ENCODE measurements at places on chromosomes 5 and 9. TPM values are rescaled to one million over a fixed set of nuclear protein-coding genes. Genes with fewer than 3 reads are reported as not detected.

The SH3PXD2B gene
- 50.1 TPM for total RNA-seq

The FOXD4 gene
- 0.31 TPM for total RNA-seq

The ZNF658 gene
- total RNA-seq = 4.9 TPM

The FBXO4 gene
- 0.63 TPM for total RNA-seq

The GNA14 gene
- 10.5 TPM for total RNA-seq

The FAM153A gene
- total RNA-seq = not detected

- DNase-seq = peak; percentile 74
- no peaks in the 10 kb centered on the region for H3K36me3 ChIP-seq
- H3K27me3 ChIP-seq = no peaks in the 10 kb centered on the region
- no peak overlapping the region for H3K4me3 ChIP-seq
- no peak overlapping the region for H3K27ac ChIP-seq
These were observed 11.8 kb upstream of the HEXB start for GRCh38 chr5:74673011-74673790.

DNA sequence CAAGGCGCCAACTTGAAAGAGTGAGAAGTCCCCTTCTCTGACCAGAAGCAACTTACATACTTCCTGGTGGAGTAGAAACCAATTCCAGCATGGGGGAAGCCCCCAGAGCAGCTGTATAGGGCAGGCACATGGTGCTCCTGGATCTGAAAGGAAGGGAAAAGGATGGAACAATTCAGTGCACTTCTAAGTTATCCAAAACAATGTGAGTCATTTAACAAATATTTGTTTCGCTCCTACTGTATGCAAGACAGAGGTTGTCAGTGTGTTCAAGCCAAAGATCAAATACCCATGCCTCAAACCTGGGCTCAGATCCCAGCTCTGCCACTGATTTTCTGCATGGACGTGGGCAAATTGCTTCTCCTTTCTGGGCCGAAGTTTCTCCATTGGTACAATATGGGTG is 67.1 kb downstream of the LHX2 start:
- H3K27ac ChIP-seq = no peak overlapping the region
- H3K4me1 ChIP-seq = no peaks in the 10 kb centered on the region
- no peak overlapping the region for H3K4me3 ChIP-seq
- H3K27me3 ChIP-seq = no peaks in the 10 kb centered on the region

GRCh38 chr5:133123297-133123696 is 71.5 kb downstream of the HSPA4 start:
- DNase-seq = no peak
- H3K4me1 ChIP-seq = no peaks in the 10 kb centered on the region
- no peak overlapping the region for H3K4me3 ChIP-seq
- H3K27me3 ChIP-seq = no peaks in the 10 kb centered on the region
- H3K27ac ChIP-seq = no peak overlapping the region

DNA sequence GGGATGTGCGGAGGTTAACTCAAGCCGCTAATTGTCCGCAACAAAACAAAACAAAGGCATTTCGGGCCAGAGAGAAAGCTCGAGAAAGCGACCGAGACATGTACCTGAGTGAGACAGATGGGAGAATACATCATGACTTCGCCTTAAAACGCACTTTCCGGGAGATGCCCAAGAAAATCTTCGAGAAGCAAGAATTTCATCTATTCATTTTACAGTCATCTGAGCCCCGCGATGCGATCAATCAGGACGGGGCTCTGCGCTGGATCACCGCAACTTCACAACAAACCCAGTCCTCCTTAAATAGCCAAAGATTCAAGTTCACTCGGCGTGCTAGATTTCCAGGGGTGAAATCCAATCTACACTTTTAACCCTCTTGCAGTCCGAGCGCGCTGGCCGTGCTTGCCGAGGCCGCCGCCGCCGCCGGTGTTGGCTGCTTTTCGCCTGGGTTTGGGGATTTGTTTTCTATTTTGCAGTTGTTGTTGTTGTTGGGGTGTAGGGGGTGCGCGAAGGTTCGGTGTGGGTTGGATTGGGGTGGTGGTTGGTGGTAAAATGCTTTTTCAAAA is 482 bp downstream of the NFIB start:
- no peaks in the 10 kb centered on the region for H3K36me3 ChIP-seq
- H3K4me1 ChIP-seq = peaks cover 37% of the 10 kb centered on the region
- peak overlapping the region; percentile 53 for H3K27ac ChIP-seq

DNA sequence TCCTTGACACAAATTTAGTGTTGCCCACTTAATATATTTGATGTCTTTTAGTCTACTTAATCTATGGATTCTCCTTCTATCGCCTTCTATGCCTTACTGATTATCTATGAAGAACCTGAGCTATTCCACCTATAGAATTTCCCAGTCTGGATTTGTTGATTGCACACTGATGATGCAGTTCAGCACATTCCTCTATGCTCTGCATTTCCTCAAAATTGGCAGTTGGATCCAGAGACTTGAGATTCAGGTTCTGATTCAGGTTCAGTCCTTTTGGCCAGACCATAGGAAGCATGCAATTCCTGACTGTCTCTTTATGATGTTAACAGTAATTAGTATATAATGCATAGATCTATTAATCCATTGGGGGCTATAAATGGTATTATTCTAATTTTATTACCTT is 13.8 kb downstream of the SLC22A5 start:
- H3K27ac ChIP-seq = no peak overlapping the region
- no peaks in the 10 kb centered on the region for H3K27me3 ChIP-seq
- no peaks in the 10 kb centered on the region for H3K36me3 ChIP-seq
- no peak for DNase-seq
- H3K4me1 ChIP-seq = peaks cover 11% of the 10 kb centered on the region

GRCh38 chr9:136587145-136587943 is 41.5 kb upstream of the NOTCH1 start:
- peak; percentile 93 for DNase-seq
- H3K27ac ChIP-seq = peak overlapping the region; percentile 95
- H3K4me1 ChIP-seq = peaks cover 21% of the 10 kb centered on the region
- H3K36me3 ChIP-seq = no peaks in the 10 kb centered on the region
- peak overlapping the region; percentile 49 for H3K4me3 ChIP-seq

DNA sequence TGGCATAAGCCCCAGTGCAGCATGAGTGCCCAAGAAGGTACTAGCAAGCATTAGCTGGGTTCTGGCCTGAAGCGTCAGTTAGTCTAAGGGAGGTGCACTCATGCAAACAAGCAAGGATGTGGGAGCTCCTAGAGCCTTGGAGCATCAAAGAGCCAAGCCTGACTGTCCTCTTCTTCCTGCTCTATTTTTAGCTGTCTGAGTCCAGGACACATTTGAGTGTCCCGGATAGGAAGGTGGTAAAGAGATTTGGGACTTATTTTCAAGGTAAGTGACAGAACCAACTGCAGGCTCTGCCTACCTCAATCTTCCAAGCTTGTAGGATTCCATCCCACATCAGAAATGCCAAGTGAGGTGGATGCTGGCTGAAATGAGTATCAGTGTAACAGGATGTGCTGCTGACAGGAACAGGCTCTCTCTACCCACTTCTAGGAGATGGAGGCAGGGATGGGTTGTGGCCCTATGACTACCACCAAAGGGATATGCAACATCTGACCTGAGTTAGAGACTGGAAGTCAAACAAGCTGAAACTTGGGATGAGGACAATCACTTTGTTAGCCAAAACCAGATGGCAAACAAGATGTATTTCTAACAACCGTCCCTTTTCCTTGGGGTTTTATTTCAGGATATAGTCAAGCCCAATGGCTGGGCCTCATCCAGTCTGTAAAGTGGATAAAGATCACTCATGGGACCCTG is 15.1 kb downstream of the MACROH2A1 start:
- no peaks in the 10 kb centered on the region for H3K27me3 ChIP-seq
- H3K36me3 ChIP-seq = peaks cover 3% of the 10 kb centered on the region
- no peaks in the 10 kb centered on the region for H3K4me1 ChIP-seq
- H3K27ac ChIP-seq = no peak overlapping the region
- no peak overlapping the region for H3K4me3 ChIP-seq
- no peak for DNase-seq

DNA sequence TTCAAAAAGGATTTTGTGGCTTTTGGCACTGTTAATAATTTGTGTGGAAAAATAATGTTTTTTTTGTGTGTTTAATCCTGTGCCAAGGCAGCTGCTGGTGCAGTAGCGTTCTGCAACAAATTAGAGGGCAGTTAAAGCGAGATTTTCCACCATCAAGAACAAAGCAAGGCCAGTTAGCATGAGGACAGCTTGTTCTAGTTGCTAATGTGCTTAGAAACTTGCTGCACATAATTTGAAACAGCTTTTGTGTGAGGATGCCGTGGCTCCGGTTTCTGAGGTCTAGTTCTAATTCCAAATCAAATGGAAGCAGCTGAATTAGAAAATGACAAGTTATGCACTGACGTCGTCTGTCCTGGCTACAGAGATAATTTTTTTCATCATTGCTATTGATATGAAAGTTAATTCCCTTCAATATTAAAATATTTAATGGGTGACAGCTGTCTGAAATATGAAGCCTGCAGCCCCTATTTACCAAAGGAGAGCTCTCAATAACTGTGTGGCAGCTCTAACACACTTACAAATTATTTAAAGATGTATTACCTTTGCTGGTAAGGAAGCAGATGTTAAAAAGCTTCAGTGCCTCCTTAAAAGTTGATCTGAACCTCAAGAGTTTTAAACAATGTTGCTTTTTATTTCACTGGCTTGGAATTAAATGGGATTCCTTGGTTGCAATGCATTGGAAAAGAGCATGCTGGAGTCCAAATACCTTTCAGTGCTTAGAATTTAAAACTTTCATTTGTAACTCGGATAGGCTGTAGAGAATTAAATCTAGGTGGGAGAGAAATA is 128.6 kb downstream of the SPATA31D1 start:
- no peak overlapping the region for H3K4me3 ChIP-seq
- no peak overlapping the region for H3K27ac ChIP-seq
- peaks cover 26% of the 10 kb centered on the region for H3K4me1 ChIP-seq
- no peaks in the 10 kb centered on the region for H3K36me3 ChIP-seq

- no peak overlapping the region for H3K4me3 ChIP-seq
- H3K27ac ChIP-seq = no peak overlapping the region
- no peaks in the 10 kb centered on the region for H3K4me1 ChIP-seq
- no peaks in the 10 kb centered on the region for H3K27me3 ChIP-seq
- DNase-seq = no peak
These were observed 357.6 kb downstream of the RAB3C start for GRCh38 chr5:58940446-58940845.

DNA sequence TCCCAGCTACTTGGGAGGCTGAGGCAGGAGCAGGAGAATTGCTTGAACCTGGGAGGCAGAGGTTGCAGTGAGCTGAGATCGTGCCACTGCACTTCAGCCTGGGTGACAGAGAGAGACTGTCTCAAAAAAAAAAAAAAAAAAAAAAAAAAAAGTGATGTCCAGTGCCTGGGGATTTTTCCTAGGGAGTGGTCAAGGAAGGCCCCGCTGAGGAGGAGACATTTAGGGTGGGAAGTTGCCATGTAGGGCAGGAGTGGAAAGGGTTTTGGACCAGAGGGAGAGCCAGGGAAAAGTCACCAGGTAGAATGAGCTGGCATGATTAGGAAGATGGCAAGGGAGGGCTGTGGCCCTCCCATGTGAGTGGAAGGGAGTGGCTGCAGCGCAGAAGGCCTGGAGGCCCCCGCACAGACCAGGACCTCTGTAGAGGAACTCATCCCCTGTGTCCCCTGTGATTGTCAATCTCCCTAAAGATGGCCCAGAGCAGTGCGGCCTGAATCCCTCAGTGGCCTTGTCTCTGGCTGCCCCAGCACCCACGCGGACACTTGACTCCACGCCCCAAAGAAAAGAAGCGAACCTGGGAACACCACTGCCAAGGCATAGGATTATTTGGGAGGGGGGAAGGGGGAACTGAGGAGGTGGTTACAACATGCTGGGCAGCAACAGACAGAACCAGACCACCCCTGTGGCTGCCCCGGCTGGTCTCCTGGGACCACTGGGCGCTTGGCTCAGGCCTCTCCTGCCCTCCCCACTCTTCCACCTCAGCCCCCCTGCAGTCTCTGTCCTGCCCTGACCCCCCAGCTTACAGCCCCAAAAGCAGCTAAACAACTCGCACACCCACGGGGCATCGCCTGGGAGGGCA is 2.6 kb upstream of the SQSTM1 start:
- H3K4me3 ChIP-seq = peak overlapping the region; percentile 51
- no peak overlapping the region for H3K27ac ChIP-seq
- no peak for DNase-seq
- peaks cover 40% of the 10 kb centered on the region for H3K4me1 ChIP-seq
- H3K27me3 ChIP-seq = peaks cover 12% of the 10 kb centered on the region
- peaks cover 4% of the 10 kb centered on the region for H3K36me3 ChIP-seq

DNA sequence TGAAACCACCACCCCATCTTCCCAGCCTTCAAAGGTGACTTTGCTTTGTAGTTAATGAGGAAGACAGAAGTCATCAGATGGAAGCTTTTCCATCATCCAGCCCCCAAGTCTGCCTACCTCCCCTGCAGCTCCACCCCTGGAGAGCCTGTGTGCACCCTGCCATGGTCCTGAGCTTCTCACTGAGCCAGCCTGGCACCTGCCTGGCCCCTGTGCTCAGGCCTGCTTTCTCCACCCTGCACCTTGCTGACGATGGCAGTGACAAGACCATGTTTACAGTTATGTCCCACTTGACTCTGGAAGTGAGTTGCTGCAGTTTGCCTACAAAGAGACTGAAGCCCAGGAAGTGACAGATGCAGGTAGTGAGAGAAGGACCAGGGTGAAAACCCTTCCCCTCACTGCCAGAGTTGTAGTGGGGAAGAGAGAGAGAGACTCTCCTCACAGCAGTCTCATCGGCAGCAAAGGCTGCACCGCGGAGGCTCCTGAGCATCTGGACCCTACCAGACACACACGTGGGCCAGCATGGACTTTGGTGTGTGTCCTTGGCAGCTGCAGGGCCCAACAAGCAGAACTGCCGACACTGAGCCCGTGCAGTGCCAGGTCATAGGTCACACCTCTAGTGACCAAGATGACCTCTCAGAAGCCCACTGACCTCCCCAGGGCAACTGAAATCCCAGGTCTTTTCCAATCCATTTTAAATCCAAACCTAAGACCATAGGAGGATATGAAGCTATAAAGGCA is 107.1 kb downstream of the CACNA1B start:
- no peak overlapping the region for H3K27ac ChIP-seq
- peaks cover 4% of the 10 kb centered on the region for H3K36me3 ChIP-seq
- H3K27me3 ChIP-seq = no peaks in the 10 kb centered on the region
- no peak for DNase-seq
- H3K4me3 ChIP-seq = no peak overlapping the region

GRCh38 chr9:4615778-4616177 is 46.3 kb upstream of the PLPP6 start:
- no peaks in the 10 kb centered on the region for H3K27me3 ChIP-seq
- H3K27ac ChIP-seq = no peak overlapping the region
- DNase-seq = no peak
- no peak overlapping the region for H3K4me3 ChIP-seq
- no peaks in the 10 kb centered on the region for H3K36me3 ChIP-seq

- no peaks in the 10 kb centered on the region for H3K27me3 ChIP-seq
- DNase-seq = no peak
- H3K4me1 ChIP-seq = peaks cover 16% of the 10 kb centered on the region
- H3K27ac ChIP-seq = no peak overlapping the region
These were observed 100.3 kb downstream of the AOPEP start for GRCh38 chr9:94826644-94827410.

DNA sequence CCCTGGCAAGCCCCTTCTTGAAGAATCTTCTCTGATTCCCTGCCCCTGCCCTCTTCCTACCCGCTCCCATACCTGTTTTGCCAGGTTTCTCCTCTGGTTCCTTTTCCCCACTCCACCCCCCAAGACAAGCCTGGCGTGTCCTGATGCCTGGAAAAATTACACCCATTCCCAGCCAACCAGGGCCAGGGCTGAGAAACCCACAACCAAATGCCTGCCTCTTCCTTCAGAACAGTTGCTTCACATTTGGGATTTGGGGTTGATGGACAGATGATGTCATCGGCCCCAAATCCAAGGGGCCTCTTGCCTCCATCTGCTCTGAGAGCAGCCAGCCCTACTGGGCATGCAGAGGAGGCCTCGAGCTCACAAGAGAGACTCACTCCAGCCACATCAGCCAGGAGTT is 8.8 kb upstream of the NEK6 start:
- no peaks in the 10 kb centered on the region for H3K36me3 ChIP-seq
- no peak for DNase-seq
- no peak overlapping the region for H3K4me3 ChIP-seq
- no peak overlapping the region for H3K27ac ChIP-seq
- no peaks in the 10 kb centered on the region for H3K4me1 ChIP-seq
- H3K27me3 ChIP-seq = no peaks in the 10 kb centered on the region

All from GM23338 (cell line).